Stimulated activated CD8-positive, alpha-beta memory T cell treated with anti-CD3 and anti-CD28 coated beads, Interleukin-2, amount 100 ng/mL, for 1 hour (primary cell): ENCODE measurements at places on chromosomes 12 and 14.

GRCh38 chr14:106417224-106418049 lies 891.1 kb downstream of the TMEM121 start:
- peak; percentile 48 for DNase-seq

- DNase-seq: no peak
Measured at GRCh38 chr12:68263366-68263765, 10.0 kb upstream of the IL22 start.

GRCh38 chr12:111181143-111181726 lies 187.7 kb downstream of the PHETA1 start:
- DNase-seq: no peak

GRCh38 chr14:31137214-31137889 lies 70.2 kb downstream of the HECTD1 start:
- DNase-seq: no peak

DNA sequence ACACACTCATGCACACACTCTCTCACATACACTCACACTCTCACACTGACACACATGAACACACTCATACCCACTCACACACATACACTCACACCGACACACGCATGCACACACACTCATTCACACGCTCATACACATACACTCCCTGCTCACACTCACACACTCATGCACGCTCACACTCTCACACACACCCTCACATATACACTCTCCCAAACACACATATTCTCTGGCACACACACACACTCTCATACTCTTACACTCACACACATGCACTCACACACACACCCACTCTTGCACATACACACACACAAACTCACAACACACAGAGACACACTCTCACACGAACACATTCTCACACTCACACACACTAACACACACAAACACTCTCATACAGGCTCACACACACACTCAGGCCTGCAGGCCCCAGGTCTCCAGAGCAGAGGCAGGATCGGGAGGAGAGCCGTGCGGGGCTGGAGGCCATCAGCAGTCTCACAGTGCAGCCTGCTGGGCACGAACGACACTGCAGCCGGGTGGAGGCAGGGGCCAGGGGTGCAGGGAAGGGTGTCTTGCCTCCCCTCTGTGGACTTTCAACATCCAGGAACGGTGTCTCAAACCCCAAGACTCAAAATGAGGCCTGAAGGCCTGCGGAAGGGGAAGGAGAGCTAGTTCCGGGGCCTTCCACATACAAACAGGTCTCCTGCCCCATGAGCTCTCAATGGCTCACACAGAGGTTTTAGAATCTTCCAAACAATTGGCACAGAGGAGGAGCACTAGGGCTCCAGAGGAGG lies 148.7 kb downstream of the ANO2 start:
- no peak for DNase-seq

DNA sequence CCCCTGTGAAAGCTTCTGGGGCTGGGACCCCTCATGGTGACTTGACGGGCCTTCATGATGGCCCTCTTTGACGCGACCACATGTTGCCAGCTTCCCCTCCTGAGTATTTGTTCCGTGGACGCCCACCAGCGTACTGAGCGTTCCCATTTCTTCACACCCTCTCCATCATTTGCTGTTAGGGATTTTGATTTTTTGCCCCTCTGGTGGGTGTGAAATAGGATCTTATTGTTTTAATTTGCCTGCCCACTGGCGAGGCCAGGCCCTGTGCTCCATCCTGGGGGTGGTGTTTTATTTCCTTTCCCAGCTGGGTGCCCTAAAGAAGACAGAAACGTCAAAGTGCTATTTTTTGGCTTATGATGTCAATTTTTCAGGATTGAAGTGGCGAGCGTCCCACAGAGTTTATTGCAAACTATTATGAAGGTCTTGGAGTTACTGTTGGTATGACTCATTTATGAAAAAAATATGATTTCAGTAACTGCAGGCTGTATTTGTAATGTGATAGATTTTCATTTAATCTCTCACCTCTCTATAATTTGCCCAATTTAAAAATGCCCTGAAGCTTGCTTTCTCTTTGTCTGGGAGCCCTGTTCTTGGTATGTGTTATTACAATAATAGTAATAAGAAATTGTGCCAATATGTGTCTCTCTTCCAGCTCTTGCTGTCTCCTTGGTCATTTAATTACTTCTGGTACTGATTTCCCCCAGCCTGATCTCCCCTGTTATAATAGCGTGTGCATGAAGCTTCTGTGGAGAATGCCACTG lies 99.6 kb downstream of the SLC25A47 start:
- DNase-seq: no peak

- DNase-seq: no peak
Measured at GRCh38 chr12:47383942-47384341, 304.2 kb upstream of the AMIGO2 start.

DNA sequence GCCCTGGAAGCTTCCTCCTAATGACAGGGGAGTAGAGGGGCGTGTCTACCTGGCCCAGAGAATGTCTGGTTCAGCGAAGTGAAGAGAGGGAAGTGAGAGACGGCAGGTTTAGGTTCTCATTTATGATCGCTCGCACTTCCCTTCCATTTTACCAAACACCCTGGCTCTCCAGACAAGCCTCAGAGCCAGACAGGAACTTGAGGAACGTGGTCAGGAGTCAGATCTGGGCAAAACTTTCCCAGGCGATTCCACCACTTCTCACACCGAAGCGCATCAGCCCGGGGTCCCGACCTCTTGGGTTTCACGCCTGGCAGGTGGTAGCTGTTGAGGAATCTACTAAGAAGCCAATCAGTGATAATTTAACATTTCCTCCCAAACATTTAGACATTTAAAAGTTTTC lies 21.3 kb downstream of the ACTN1 start:
- no peak for DNase-seq

DNA sequence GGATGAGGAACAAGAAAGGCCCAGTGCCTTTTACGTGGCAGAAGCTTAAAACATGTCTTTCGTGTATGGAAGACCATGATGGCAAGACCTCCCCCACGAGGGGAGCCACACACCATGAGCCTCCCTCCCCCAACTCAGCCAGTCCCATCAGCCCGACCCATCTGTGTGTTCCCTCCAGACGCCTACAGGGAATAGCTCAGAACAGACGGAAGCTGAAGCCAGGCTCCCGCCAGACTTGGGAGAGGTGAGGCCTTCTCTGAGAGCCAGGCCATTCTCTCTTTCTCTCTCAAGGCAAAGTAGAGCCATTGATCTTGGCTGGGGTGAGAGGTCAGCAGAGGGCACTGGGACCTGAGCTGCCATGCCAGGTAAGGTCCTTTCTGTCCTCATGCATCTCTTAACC lies 9.5 kb downstream of the REM2 start:
- DNase-seq: no peak

GRCh38 chr14:99779751-99780150 lies 13.5 kb upstream of the EML1 start:
- no peak for DNase-seq

GRCh38 chr14:30996892-30997659 lies 28.4 kb upstream of the AP4S1 start:
- no peak for DNase-seq

DNA sequence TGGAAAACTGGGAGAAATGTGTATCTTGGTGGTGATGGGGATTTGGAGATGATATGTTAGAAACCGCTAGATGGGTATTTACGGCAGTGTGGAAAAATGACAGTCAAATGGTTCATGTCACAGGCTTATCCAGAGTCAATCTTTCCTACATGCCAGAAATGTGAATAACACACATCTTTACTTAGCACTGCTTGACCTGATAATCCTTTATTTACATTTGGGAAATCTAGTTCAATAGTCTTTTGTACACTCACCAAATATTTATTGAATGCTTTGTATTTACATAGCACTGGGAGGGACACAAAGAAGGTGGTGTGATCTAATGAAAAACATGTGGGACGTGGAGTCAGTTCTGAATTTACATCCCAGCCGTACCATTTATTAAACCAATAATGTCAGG lies 208.2 kb downstream of the DIO2 start:
- DNase-seq: no peak

- no peak for DNase-seq
Measured at GRCh38 chr12:59699421-59700152, 103.8 kb downstream of the SLC16A7 start.

DNA sequence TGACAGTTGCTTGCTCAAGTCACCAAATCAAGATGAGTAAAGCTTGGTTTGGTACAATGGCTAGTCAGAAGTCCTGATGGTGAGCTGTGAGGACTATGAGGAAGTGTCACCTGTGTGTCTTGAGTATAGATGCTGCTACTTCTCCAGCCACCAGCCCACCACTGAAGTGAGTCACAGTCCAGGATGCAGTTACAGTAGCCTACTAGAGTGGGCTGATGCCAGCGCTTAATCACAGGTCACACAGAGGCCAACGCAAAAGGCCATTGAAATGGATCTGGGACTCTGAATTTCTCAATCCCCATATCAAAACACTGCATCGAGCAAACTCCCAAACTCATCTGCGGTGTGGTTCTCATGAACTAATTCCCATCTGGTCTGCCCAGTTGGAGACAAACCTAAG lies 223.1 kb downstream of the ANO6 start:
- DNase-seq: no peak

GRCh38 chr12:121992059-121992879 lies 29.4 kb upstream of the BCL7A start:
- no peak for DNase-seq

DNA sequence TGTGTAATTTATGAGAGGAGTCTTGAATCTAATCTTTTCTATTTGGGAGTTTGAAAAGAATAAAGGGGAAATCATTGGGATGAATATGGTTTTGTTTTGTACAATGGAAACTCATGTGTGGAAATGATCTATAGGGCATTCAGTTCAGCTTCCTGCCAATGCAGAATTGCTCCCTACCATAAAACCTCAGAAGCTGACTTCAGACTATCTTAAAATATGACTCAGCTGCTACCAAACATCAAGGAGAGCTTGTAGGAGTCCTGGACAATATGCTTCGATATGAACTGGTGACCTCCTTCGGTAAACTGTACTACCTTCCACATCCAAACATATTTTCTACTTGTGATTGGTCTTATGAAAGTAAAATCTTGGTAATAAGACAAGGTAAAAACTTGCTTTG lies 160.6 kb downstream of the CAPZA3 start:
- no peak for DNase-seq

- no peak for DNase-seq
Measured at GRCh38 chr14:102500158-102500662, 9.4 kb downstream of the ANKRD9 start.
